Pancreas (tissue), 10 donors: ENCODE measurements at places on chromosomes 4 and X.

- DNase-seq, result no peak
Observed at GRCh38 chr4:141642063-141642462, 5.7 kb downstream of the IL15 start.

GRCh38 chrX:69231903-69232302 lies 66.7 kb upstream of the PJA1 start:
- DNase-seq, result no peak

- no peak for DNase-seq
Observed at GRCh38 chr4:186486172-186486571, 69.2 kb downstream of the MTNR1A start.

DNA sequence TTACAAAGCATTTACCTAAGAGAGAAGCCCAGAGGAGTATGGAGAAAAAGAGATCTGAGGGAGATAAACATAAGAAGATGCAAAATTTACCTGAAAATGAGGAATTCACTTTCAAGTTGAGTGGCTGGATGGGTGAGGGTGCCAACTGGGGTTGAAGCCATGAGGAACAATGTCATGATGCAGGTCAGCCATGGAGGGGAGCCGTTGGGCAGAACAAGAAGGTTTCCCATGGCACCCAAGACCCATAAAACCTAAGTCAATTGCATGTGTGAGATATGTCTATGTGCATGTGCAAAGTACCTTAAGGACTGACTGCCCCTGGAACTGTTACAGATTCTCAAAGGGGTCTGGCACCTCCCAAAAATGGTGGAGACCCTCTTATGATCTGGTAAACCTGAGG lies 46.6 kb upstream of the PRRG1 start:
- DNase-seq, result no peak

GRCh38 chrX:1488141-1488540 lies 35.4 kb upstream of the ASMTL start:
- no peak for DNase-seq

GRCh38 chr4:108596344-108596743 lies 24.0 kb upstream of the RPL34 start:
- no peak for DNase-seq

DNA sequence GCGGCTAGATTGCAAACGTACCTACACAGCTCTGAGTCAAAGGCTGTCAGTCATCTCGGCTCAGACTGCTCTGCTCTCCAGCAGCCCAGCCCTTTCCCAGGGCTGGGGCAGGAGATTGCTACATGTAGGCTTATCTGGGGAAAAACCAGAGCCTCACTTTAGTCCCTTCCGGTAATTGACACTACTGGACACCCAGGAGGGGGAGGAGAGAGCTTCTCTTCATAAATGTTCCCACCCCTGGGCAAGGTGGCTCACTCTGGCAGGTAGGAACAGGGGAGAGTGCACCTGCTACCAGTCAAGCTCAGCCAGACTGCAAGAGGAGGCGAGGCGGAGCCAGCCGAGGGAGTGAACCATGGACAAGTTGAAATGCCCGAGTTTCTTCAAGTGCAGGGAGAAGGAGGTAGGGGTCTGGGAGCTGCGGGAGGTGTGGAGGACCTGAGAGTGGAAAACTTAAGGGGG lies at the start of gene SLC6A14:
Gene SLC6A14, plus strand, starts transcription at position 249 of the 459 bp plus-strand sequence. Its CDS starts 104 bp downstream, at position 353.
- DNase-seq, result peak; percentile 61

DNA sequence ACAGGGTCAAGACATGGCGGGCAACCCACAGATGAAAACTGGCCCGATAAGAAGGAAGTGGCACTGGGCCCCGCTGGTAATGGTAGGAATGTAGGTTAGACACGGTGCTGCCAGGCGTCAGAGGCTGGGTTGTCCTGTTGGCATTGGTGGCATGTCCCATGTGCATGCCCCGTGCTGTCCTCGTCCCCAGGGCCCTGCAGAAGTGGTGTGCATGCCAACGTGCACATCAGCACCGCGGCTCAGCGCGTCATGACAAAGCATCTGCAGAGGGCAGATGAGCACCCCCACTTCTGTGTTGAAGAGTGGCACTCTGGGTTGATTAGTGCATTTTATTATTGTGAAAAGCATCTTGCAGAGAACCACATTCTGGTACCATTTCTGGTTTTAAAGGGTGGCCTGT lies 35.6 kb downstream of the NELFA start:
- no peak for DNase-seq

DNA sequence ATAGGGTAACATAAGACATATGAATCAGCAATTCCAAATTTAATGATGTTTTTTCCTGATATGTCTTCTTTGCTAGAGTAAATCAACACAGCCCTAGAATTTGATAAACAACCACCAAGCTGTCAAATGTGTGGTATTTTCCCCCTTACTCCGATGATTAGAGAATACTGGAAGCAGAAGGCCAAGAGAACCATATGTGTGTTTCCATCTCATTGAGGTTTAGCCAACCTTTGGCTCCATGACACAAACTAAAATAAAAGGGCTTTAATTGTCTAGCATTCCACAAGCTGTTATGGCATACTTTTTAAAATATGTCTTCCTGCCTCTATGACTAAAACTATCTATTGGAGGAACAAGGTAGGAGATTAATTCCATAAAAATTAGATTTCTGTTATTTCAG lies 1222.4 kb upstream of the AGA start:
- DNase-seq, result no peak

DNA sequence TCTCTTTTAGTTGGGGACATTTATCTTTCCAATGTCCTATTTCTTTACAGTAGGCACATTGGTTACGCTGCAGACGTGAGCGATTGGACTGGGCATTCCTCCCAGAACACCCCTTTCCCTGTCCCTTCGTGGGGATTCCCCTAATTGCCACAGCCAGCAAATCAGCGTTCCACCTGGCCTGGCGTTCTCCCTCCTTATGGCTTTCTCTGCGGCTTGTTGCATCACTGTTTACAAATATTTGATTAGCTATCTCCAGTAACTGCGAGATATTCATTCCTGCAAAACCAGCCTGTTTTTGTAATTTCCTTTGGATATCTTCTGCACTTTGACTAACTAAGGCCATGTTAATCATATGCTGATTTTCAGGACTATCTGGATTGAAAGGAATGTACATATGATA lies 202.5 kb upstream of the KLF8 start:
- no peak for DNase-seq

DNA sequence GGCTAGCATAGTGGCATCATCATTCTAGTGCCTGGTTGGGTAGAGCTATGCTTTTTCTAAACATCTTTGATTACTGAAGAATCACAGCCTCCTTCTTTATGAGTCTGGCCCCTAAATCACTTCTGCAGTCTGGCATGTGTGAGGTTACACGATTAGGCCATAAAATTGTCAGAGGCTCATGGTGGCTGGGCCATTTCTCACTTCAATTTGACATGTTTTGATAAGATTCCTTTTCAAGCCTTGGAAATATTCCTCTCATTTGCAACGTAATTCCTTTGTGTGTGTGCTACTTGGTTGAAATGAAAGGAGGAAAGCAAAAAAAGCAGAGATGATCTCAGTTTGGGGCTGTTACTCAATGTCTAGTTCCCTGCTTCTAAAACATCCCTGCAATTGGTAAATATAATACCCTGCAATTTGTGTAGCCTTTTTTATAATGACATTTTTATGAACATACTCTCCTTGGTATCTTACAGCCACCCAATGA lies 6.2 kb downstream of the CCKAR start:
- no peak for DNase-seq

- DNase-seq, result no peak
Observed at GRCh38 chr4:105158837-105159236, 12.2 kb downstream of the TET2 start.

DNA sequence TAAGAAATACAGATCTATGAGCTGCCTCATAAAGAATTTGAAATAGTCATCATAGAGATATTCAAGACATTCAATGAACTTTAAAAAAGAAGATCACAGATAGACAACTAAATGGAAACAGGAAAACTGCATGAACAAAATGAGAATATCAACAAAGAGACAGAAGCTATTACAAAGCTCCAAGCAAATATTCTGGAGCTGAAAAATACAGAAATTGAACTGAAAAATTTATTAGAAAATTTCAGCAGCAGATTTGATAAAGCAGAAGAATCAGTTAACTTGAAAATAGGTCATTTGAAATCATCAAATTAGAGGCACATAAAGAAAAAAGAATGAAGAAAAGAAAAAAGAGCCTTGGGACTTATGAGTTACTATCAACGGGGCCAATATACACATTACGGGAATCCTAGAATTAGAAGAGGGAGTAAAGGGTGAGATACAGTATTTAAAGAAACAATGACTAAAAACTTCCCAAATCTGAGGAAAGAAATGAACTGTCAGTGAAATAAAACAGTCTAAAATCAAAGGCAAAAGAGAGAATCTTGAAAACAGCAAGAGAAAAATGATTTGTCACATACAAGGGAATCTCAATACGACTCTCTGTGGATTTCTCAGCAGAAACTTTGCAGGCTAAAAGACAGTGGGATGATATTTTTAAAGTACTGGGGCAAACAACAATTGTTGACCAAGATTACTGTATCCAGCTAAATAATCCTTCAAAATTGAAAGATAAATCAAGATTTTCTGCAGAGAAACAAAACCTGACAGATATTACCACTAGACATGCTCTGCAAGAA lies 641.6 kb downstream of the ANKRD50 start:
- no peak for DNase-seq

- no peak for DNase-seq
Observed at GRCh38 chrX:11952176-11952720, 186.0 kb upstream of the FRMPD4 start.

DNA sequence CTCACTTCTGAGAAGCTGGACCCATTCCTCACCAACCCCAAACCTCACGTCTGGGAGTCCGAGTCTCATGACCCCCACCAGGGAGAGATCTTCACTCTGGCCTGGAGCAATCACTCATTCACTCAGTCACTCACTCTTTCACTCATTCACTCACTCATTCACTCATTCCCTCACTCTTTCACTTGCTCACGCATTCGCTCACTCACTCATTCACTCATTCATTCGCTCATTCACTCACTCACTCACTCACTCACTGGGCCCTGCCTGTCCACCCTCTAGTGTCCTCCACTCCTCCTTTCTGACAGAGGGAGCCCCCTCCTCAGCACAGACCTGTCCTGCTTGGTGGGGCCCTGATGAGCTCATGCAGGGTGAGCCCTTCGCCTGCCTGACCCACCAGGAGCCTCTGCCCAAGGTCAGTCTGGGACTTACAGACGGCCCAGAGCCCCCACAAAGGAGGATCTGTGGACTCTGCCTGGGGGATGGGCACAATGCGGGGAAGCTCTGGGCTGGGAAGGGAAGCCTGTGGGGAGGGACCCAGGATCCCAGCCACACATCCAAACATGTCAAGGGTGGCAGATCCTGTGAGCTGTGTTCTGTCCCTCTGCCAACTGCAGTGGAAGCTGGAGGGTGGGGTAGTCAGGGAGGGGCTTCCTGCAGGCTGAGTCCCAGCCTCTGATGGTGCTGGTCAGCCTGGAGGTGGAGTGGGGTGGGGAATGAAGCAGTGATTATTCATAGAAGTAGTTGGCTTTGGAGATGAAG lies 18.5 kb downstream of the CPZ start:
- DNase-seq, result peak; percentile 20

DNA sequence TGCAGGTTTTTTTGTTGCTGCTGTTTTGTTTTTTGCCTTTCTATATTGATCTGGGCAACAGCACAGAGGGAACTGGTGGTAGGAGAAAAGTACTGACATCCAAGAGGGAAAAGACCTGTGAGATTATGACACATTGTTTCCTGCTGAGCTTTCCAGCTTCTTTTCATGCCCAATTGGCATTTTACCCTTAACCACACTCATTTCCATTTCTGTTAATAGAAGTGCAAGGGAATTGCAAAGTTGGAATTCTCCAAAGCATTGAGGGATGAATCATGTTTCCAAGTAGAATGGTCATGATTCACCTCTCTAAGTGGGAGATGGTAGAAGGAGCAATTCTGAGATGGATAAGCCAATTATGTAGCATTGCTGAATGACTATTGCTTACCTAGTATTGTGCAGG lies 161.5 kb downstream of the PPARGC1A start:
- no peak for DNase-seq

- no peak for DNase-seq
Observed at GRCh38 chr4:160510928-160511327, 1408.0 kb downstream of the RAPGEF2 start.

- DNase-seq, result no peak
Observed at GRCh38 chrX:7690842-7691241, 152.1 kb upstream of the VCX start.

DNA sequence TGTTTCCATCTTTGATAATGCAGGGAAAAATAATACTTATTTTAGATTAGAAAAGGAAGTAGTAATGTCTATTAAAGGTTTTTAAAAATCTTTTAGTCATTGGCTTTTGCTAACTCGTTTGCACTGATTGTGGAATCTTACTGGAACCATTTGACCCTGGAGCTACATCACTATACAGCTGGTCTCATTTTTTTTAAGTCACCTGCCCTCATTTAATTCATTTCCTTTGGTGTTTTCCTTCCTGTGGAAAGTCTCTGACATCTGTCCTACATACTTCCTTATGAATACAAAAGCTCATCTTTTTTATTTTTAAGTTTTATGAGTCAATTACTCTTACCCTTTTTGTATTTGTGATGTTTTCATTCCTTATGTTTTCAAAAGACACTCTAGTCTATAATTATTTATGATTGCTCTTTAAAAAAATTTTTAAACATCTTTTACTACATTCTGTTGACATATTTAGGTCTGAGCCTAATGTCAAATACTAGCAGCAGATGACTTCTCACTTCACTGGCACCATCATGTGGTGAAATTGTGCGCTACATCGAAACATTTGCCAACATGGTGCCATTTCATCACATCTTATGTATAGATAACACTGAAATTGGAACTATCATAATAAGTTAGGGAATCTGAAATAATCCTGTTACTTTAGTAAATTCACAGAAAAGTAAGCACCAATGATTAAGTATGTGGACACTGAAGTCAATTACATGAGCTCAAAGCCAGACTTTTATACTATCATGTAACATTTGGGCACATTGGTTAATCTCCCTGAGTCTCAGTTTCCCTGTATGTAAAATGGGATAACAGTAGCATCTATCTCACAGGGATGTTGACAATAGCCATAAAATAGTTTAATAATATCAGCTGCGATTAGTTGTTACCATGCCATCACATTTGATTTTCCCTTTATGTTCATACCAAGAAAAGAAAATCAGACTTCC lies 9.4 kb upstream of the MMAA start:
- peak; percentile 30 for DNase-seq

GRCh38 chrX:22758807-22759481 lies 240.8 kb upstream of the DDX53 start:
- DNase-seq, result no peak

- DNase-seq, result no peak
Observed at GRCh38 chr4:168634276-168634802, 137.5 kb downstream of the PALLD start.

DNA sequence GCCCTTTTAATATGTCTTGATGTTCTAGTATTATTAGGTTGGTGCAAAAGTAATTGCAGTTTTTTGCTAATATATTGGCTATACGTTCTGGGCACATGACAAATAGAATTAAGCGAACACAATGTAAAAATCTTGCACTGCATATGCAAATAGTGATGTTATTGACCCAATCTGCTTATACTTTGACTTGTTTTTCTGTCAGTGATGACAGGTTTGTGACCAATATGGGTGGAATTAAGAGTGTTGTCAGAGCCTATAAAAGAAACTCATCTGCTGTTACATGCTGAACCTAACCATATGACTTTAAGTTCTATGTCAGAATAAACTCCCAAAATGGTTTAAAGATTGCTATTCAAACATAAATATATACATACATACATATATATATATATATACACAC lies 30.7 kb upstream of the HPGD start:
- DNase-seq, result no peak
